ENCODE measurements at places on chromosomes 3 and 15.
A peak's percentile ranks its signal among the peaks of the same experiment; 100 is the strongest.

GRCh38 chr3:134937256-134938028 is 142.4 kb downstream of the EPHB1 start:
- DNase-seq, result no peak

DNA sequence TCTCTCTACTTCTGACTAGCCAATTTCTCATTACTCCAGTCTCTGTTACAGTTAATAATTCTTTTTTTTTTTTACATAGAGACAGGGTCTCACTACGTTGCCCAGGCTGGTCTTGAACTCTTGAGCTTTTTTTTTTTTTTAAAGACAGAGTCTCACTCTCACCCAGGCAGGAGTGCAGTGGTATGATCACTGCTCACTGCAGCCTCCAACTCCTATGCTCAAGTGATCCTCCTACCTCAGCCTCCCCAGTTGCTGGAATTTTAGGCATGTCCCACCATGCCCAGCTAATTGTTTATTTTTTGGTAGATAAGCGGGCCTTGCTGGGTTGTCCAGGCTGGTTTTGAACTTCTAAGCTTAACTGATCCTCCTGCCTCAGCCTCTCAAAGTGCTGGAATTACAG is 13.6 kb downstream of the IP6K1 start:
- DNase-seq, result no peak

DNA sequence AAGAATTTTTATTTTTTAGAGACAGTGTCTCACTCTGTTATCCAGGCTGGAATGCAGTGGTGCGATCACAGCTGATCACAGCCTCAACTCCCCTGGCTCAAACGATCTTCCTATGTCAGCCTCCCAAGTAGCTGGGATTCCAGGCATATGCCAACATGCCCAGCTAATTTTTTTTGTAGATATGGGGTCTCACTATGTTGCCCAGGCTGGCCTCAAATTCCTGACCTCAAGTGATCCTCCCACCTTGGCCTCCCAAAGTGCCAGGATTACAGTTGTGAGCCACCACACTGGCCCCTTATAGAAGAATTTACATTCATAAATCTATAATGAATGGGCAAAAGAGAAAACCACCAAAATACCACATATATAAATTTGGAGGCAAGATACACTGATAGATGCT is 15.2 kb downstream of the SENP7 start:
- DNase-seq, result no peak

GRCh38 chr3:120550546-120550945 is 45.6 kb upstream of the NDUFB4 start:
- no peak for DNase-seq

GRCh38 chr3:183178833-183179549 is 16.5 kb upstream of the LAMP3 start:
- DNase-seq, result peak; percentile 92

GRCh38 chr3:67380118-67380517 is 274.3 kb downstream of the SUCLG2 start:
- no peak for DNase-seq

DNA sequence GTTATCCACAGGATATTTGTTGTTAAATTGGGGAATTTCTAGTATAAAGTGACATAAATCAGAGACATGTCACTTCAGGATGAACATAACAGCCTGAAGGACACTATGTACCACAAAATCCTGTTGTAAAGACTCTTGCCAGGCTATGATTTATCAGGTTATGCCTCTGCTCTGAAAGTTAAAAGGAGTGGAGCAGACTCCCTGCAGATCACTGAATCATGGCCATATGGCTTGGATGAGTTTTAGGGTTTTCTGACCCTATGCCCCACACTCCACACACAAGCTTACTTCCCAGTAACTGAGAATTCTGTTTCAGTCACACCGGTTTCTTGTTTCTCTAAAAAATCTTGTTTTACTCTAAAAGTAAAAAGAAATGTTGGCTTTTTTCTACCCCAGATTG is 869.4 kb downstream of the NAALADL2 start:
- no peak for DNase-seq

- no peak for DNase-seq
Measured at GRCh38 chr3:117314441-117315150, 605.0 kb downstream of the TUSC7 start.

GRCh38 chr15:100112061-100112420 is 229.7 kb downstream of the ADAMTS17 start:
- peak; percentile 23 for DNase-seq

- no peak for DNase-seq
Measured at GRCh38 chr3:3194861-3195260, 15.4 kb upstream of the CRBN start.

DNA sequence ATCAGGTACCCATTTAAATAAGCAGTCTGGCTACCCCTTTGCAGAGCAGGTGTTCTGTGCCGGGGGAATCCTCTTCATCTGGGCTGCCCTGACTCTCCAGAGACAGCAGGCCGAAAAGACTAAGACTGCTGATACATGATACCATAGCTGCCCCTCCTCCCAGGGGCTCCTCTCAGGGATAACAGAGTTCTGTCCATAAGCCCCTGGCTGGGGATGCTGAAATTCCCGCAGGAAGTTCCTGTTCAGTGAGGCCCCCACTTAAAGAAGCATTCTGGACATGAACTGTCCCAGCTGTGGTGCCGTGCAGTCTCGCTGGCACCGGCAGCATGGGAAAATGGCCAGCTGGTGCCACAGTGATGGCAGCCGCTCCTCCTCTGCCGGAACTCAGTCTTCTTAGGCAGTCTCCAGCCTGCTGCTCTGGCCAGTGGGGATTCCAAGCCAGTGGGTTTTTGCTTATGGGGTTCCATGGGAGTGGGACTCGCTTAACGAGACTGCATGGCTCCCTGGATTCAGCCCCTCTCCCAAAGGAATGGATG is 1026.2 kb downstream of the NAALADL2 start:
- DNase-seq, result no peak

DNA sequence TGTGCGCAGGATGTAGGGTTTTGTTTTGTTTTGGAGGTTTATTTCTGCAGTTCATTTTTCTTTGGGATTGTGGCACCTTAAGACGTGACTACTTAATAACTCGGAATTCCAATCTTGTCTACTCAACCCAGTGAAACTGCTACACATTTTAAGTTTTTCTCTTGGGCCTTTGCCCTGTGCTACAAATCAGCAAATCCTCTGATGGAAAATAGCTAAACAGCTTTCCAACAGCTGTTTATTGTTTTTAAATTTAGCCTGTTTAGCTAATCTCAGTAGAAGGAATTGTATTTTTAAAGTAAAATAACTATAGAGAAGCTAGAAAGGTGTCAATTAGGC is 48.4 kb downstream of the OPA1 start:
- DNase-seq, result no peak

DNA sequence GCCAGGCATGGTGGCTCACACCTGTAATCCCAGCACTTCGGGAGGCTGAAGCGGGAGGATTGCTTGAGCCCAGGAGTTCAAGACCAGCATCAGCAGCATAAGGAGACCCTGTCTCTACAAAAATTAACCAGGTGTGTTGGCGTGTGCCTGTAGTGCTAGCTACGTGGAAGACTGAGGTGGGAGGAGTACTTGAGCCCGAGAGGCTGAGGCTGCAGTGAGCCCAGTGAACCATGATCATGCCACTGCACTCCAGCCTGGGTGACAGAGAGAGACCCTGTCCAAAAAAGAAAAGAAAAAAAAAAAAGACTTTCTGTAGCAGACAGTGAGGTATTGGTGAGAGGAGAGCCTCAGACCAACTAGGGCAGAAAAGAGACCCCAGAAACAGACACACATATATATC is 263.8 kb downstream of the XXYLT1 start:
- peak; percentile 27 for DNase-seq

GRCh38 chr15:51869060-51869421 is 39.6 kb downstream of the TMOD3 start:
- DNase-seq, result no peak

DNA sequence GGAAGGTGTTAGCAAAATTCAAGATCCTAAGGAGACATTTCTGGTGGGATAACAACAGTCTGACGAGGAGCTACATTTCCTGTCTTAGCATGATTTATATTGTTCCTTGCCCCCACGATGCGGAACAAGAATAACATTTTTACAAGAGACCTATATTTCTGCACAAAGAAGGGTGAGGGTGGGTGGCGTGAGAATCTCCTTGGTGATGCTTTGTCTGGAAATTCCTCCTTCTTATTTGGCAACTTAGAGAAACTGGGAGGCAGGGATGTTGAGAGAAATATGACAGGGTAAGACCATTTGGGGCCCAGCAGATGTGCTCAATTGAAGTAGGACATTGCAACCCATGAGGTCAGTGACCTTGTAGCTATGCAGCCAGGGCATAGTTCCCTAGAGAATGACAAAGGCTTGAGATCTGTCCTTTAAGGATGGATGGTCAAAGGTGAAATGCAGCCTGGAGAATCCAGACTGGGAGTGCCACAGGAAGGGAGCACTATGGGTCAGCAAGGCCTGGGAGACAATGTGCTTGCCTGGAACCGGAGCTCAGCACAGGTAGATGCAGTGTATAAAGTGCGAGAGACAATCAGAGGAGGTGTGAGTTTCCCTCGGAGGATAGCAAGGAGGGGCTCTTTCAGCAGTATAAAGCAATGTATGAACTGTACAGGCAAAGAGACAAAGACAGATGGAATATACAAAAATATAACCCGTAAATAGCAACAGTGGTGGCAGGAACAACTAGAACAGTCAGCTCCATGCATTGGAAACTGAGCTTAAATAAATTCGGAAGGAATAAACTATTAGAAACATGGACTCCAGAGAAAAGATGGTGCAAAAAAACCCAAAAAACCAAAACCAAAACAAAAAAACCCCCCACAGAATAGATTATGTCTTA is 317.6 kb upstream of the TBL1XR1 start:
- no peak for DNase-seq

- no peak for DNase-seq
Measured at GRCh38 chr3:114841515-114841914, 305.6 kb downstream of the ZBTB20 start.

- no peak for DNase-seq
Measured at GRCh38 chr15:96262097-96262496, 68.4 kb upstream of the NR2F2 start.

GRCh38 chr3:80688814-80689213 is 921.0 kb upstream of the ROBO1 start:
- DNase-seq, result no peak

DNA sequence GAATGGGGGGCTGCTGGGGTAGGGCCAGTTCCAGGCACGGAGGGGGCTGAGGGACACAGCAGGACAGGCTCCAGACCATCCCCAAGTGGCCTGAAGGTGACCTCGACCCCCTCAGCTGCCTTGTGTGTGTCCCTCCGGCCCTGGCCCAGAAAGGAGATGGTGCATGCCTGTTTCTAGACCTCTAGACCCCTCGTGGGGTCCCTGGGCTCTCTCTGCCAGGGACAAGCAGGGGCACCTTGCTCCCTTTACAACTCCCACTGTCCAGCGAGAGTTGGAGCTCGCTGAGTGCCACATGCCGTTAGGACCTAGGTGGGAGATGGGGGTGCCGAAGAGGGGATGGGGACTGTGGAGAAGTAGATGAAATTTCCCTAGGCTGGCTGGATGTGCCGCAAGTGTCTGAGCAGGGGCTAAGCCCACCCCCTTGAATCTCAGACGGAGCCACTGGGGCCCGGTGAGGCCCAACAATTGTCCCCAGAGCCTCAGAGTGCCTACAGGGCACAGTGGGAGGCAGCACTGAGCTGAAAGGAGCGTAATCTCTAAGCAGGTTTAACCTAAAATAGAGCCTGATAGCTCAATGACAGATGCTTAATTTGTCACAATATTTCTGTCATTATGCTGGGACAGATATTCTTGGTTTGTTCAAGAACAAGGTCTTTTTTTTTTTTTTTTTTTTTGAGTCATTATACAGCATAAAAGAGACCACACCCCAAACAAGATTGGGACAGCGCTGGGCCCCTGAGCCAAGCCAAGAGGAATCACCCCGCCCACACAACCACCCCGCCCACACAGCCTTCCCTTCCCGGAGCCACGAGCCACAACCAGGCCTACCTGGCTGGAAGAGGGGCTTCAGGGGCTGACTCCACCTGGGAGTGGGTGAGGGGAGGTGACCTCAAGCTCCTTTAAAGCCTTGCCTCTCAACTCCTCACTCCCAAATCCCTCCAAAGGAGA is 23.6 kb upstream of the KLF13 start:
- peak; percentile 76 for DNase-seq

DNA sequence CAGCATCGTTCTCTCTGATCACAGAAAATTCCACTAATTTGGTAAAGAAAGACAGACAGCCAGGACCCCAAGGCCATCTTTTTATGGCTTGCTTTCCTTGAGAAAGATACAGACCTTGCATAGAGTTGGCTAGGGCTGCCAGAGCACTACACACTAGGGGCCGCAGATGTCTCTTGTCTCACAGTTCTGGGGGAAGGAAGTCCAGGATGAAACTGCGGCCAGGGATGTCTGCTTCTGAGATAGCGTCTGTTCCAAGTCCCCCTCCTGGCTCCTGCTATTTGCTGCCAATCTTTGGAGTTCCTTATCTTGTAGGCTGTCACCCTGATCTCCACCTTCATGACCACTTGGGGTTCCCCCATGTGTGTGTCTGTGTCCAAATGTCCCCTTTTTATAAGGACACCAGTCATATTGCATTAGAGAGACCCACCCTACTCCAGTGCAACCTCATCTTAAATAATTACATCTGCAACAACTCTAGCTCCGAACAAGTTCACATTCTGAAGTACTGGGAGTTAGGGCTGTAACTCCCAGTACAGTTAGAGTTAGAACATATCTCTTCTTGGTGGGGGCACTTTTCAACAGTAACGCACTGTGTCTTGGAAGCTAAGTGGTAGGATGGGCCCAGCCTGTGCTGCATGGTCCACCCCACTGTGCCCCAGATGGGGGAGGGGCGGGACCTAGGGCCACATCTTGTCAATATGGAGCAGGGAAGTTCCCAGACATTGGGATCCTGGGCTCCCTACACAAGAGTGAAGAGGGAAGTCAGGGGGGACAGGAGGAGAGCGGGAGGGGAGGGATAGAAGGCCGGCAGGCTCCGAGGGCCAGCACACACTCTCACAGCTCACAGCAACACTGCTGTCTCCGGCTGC is 42.2 kb downstream of the KLF15 start:
- DNase-seq, result no peak

DNA sequence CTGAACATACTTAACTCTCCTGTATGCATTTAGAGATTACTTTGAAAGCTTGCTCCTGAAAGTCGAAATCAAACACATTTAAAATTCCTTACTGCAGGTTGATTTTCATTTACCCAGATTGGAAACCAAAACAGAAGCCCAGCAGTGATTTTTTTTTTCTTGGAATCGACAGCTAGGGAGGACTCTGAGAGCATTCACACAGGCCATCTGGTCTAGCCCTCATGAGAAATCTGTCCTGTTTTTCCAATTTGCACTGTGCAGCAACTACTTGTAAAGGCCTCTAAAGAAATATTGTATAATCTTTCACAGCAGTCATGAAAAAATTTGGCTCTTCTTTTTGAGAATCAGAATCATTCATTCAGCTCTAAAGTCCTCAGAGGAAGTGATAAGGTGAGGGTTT is 179.2 kb downstream of the KCNAB1 start:
- DNase-seq, result no peak

- peak; percentile 48 for DNase-seq
Measured at GRCh38 chr3:126132751-126133511, 47.5 kb downstream of the ALDH1L1 start.

Measured in upper lobe of right lung (tissue), 1 donor.